Glutamatergic neuron (in vitro differentiated cells): ENCODE measurements at places on chromosomes 12 and 14.

DNA sequence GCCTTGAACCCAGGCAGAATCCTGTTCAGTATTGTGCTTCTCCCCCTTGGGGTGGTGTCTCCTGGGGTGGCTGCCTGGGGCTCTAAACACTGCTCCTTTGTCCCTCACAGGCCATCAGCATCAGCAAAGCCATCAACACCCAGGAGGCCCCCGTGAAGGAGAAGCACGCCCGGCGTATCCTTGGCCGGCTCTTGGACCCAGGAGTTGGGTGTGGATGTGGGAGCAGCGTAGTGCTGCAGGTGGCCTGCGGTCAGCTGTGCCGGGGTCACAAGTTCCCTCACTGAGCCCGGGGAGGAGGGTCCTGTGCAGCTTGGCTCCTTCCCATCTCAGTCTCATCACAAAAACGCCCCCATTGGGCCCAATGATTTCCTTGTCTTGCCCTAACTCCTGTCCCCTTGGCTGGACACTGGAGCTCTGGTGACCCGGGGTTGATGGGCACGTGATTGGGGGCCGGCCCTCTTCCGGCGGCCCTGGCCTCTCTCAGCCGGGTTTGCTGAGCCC, 12.7 kb downstream of the HIP1R start:
- no peak for DNase-seq

DNA sequence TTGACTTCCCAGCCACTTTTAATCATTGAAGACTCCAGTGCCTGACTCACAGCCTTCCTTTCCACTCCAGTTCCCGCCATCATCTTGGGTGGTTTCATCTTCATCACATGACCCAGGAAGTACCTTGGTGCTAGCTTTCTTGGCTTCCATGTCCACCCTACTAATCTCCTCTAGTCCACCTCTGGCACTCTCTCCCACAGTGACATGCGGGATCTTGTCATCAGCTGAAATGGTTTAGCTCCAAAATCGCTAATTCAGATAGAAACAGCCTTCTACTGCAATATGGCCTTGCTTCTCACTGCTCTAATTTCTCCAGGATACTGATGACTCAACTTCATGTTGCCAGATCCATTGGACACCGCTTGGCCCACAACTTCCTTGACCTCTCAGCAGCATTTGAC, 24.5 kb downstream of the WDR20 start:
- DNase-seq = no peak

GRCh38 chr12:104668274-104668718, 211.5 kb downstream of the CHST11 start:
- DNase-seq = no peak

DNA sequence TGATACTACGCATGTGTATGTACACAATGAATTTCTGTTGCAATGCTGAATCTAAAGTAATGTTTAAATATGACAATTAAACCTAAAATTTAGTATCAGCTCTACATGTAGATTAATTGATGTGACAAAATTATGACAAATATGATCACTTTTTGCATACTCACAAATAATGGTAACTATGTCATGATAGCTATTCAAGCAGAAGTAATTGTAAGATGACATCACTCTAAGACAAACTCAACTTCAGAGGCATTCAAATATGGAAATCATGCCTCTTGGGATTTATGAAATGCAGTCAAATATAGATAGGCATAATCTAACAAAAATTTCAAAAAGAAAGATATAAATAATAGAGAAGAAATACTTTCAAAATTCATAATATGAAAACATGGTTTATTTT, 571.7 kb upstream of the LRFN5 start:
- DNase-seq = no peak

DNA sequence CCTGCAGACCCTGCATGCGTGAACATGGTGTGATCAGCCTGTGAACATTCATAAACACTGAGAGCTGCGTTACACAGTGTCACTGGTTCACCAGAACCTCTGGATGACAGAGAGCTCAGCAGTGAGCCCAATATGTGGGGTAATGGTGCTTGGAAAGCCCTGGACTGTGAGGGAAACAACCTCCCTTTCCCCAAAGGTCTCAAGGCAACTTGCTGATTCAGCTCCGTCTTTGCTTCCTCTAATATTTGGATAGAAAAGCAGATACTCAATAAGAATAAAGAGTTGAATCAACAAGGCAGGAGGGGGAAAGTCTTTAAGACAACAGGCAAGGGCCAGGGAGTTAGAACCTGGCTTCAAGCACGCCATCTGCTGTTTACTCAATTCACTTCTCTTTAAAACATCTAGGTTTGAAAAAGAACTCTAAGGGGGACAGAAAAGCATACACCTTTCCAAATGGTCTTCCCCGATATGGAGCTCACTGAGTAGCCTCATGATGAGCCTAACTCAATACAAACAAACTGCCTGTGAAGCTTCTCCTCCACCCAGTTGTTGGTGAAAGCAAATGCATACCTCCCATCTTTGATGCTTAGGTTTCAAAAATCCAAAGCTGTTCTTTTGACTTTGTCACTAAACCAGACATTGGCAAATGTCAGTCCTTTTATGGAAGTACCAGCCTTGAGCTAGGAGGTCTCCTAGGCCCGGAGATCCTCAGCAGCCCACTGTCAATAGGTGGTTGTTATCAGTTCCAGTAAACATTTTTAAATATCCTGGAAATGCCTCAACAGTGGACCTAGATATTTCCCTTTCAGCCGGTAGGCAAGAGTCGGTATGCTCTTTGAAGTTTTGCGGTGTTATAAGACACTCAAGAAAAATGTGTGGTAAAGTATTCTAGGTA, 76.1 kb downstream of the SAMD4A start:
- no peak for DNase-seq

- no peak for DNase-seq
These were observed 36.7 kb downstream of the TBC1D15 start for GRCh38 chr12:71876137-71876799.

DNA sequence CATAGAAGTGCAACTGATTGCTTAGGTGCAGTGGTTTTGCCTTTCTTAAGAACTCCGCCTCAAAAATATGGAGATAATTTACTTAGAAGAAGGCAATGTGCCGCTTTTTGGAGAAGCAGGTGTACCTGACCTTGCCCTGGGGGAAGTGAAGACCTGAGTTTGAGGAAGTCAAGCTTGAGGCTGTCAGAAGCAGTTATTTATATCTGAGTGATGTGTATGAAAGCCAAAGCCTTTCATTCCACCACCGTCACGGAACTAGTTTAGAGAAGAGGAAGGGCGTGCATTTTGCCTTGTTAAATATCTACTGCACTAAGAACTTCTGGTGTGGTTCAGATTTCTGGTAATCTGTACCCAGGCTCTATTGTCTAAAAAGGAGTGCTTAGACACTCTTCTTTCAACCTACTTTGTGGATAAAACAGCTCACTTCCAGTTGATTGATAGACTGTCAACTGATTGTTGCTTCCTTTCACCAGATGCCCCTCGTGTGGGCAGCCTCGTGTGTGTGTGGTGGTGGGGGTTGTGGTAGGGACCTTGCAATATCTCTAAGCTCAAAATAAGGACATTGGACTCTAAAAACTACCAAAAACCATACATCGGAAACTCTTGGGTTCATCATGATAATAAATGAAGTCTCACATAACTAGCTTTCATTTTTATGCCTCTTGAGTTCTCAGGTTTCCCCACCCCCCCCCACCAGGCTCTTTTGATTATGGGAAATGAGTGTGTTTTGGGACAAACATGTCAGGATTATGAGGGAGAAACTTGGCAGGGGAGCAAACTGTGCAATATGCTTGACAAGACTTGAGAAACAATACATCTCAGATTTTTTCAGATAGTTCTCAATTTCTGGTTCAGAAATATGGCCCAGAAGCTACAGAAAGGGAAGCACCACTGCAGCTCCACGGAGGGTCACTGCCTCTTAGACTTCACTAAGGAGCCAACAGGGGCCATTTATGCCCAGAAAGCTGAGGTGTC, 78.6 kb downstream of the ARF6 start:
- DNase-seq = no peak

DNA sequence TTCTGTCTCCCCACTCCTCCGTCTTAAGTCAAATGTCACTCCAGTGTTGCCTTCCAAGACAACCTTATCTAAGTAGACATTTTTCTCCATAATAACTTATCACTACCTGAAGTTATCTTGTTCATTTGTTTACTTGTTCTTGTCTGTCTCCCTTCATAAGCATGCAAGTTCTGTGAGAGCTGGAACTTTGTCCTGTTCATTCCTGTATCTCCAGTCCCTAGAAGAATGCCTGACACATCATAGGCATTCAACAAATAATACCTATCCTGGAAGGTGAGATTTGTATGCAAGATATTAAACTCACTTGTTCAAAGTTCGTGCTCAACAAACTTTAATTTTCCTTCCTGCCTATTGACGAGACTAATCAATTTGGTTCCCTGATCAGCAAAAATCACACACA, 5.7 kb upstream of the MIA2 start:
- no peak for DNase-seq

DNA sequence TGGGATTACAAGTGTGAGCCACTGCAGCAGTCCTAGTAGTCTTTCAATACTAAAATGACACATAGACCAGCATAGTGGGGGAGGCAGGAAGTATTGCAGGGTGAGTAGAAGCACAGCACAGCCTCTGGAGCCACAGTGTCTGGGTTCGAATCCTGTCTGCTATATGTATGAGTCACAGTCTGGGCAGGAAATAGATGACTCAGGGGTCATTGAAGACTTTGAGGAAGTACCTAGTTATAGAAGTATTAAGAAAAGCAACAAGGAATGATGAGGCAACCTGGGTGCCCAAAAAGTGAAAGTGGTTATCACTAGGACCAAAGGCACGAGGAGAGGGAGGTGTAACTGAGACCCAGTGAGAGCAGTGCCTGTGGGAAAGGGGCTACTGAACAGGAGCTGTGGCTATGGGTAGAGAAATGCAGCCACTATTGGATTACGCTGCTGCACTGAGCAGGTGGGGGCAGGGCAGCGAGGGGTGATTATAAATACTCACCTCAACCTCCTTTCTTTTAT, 124.0 kb downstream of the PDE3A start:
- no peak for DNase-seq

DNA sequence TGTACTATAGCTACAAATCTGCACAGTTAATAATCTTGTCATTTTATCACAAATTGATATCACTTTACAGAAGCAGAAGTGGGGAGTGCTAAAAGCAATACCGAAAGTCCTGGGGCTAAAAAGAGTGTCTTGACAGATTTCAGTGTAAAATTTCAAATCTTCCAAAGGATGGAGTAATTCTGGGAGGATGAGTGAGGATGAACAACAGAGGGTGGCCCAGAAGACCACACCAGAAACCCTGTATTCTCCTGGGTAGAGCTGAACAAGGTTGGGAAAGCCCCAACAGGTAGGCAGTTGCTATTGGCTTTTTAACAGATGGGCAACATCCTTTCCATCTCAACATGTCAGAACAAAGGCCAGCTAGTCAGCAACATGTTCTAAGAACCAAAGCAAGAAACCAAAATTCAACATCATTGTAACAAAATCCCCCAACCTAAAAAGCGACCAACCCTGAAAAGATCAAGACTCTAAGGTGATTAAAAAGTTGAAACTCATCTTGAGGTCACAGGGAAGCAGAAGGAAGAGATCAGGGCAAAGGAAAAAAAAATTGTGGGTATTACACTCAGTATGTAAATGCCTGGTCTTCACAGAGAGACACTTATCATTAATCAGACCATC, 38.8 kb downstream of the CBX5 start:
- DNase-seq = no peak

- no peak for DNase-seq
These were observed 34.0 kb upstream of the HECTD1 start for GRCh38 chr14:31241450-31242114.

DNA sequence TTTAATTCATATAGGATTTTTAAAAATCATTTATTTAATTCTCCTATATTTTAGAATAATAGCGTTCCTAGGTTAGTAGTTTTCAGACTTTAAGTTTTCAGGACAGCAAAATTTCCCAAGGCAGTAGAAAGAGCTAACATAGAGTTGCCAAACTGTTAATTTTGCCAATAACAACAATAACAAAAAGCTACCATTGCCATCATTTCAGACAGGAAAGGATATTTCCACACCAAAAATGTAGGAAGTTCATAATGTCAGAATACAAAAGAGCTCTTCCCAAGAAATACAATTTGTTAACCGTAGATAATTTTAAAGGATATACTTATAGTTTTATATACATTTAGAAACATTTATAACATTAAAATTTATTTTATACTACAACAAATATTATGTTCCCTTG, 81.4 kb upstream of the EEA1 start:
- no peak for DNase-seq

DNA sequence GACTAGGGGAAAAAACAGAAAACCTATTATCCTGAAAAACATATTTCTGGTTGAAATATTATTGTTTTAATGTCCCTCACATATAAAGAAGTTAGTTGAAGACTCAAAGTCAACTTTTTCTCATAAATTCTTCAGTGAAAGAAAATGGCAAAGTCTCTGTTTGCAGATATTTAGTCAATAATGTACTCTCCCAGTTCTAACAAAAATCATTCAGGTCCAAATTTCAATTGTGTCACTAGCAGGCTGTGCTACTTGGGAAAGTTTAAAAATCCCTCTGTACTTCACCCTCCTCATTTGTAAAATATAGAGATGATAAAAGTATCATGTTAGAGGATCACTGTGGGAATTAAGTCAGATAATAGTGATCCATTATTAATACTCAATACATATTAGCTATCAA, 496.5 kb downstream of the FSCB start:
- no peak for DNase-seq

GRCh38 chr12:118175823-118176447, 40.0 kb downstream of the PEBP1 start:
- DNase-seq = no peak

DNA sequence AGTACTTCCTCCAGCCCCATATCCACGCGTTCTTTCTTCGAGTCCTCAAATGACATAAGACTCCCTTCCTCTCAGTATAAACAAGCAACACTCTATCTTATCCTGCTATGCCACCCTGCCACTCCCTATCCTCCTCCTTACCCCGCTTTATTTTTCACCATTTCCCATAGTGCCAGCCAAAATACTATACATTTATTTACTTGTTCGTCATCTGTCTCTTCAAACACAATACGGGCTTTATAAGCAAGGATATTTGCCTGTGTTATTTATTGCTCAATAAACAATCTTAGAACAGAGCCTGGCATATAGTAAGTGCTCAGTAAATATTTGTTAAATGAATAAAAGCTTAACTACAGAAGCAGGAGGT, 444.9 kb downstream of the EGLN3 start:
- DNase-seq = no peak

GRCh38 chr12:29546000-29546399, 48.5 kb upstream of the OVCH1 start:
- DNase-seq = no peak

GRCh38 chr12:12022306-12022936, 48.3 kb upstream of the BCL2L14 start:
- DNase-seq = no peak

- no peak for DNase-seq
These were observed 393.2 kb downstream of the TMEM121 start for GRCh38 chr14:105919458-105920150.

DNA sequence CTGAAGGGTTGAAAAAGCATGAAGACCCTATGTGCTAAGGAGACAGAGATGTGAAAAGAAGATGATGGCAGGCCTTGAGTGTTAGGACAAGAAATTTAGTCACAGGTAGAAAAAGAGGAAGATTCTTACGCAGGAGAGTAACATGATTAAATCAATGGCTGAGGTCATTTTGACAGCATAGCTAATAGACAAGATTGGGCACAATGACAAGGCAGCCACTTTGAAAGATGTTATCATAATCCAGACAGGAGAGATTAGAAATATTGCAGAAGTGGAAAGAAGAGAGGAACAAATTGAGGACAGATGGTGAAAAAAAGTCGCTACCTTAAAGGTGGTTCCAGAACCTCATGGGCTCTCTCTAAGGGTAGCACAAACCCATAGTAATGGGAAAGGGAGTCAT, 228.8 kb upstream of the DDHD1 start:
- DNase-seq = no peak

- no peak for DNase-seq
These were observed 615.1 kb downstream of the NRXN3 start for GRCh38 chr14:78785265-78785664.
